Stomach (tissue), 19 donors: ENCODE measurements at places on chromosomes 4 and X.

DNA sequence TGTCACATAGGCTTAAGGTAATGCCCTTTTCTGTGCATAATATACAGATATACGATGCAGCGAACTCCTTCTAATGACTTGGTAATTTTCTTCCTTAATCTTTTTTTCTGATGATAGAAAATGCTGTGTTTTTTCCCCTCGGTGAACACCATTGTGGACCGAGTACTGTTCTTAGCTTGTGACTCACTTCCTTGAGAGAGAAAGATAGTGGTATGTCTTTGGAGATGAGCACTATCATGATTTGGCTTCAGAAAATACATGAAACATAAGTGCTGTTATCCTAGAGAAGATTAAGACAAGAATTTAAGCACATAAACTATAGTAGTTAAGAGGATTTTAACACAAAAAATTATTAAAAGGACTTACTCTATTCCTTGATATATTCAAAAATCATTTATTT lies 63.9 kb downstream of the RS1 start:
- no peak overlapping the region for H3K4me3 ChIP-seq
- H3K36me3 ChIP-seq = no peaks in the 10 kb centered on the region
- no peak overlapping the region for H3K27ac ChIP-seq

DNA sequence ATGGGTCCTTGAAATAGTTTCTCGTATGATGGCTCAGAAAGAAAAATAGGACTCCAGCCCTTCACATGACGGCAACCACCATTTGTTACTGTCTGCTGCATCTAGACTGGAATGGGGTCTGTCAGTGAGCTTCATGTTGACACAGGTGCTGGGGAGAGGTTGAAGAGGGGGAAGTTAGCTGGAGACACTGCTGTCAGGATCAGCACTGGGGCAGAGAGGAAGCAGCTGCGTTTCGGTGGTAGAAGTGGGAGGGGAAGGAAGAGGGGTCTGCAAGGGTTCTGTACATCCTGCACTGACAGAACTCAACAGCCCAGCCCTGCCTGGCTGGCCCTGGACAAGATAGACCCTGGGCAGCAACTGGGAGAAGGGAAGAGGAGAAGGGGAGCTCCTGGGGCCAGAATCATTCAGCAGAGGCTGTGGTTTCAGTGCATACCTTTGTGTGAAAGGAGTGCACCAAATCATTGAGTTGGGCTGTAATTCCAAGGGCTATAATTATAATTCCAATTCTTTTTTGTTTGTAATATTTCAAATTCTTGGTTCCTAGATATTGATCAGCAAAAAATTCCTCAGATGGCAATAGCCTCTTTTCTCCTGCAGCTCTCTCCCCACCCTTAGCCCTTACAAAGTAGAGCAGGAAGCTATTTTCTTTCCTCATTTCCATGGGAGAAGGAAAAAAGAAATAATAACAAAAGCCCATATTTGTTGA lies 119.4 kb upstream of the C1GALT1C1 start:
- DNase-seq = no peak
- no peak overlapping the region for H3K27ac ChIP-seq
- H3K4me3 ChIP-seq = no peak overlapping the region
- no peaks in the 10 kb centered on the region for H3K27me3 ChIP-seq
- H3K36me3 ChIP-seq = no peaks in the 10 kb centered on the region
- no peaks in the 10 kb centered on the region for H3K4me1 ChIP-seq

- H3K4me1 ChIP-seq = peaks cover 35% of the 10 kb centered on the region
- no peaks in the 10 kb centered on the region for H3K27me3 ChIP-seq
- peak overlapping the region; percentile 71 for H3K27ac ChIP-seq
- H3K4me3 ChIP-seq = no peak overlapping the region
- DNase-seq = no peak
Measured at GRCh38 chr4:55358668-55359067, 12.6 kb downstream of the SRD5A3 start.

- H3K27me3 ChIP-seq = no peaks in the 10 kb centered on the region
- H3K27ac ChIP-seq = no peak overlapping the region
- DNase-seq = no peak
- H3K4me3 ChIP-seq = no peak overlapping the region
- no peaks in the 10 kb centered on the region for H3K36me3 ChIP-seq
Measured at GRCh38 chr4:19438233-19438632, 813.5 kb upstream of the SLIT2 start.

- no peak overlapping the region for H3K4me3 ChIP-seq
- no peaks in the 10 kb centered on the region for H3K27me3 ChIP-seq
- H3K36me3 ChIP-seq = peaks cover 27% of the 10 kb centered on the region
- no peak for DNase-seq
- no peak overlapping the region for H3K27ac ChIP-seq
- no peaks in the 10 kb centered on the region for H3K4me1 ChIP-seq
Measured at GRCh38 chrX:56986138-56986537, 9.2 kb downstream of the SPIN3 start.

DNA sequence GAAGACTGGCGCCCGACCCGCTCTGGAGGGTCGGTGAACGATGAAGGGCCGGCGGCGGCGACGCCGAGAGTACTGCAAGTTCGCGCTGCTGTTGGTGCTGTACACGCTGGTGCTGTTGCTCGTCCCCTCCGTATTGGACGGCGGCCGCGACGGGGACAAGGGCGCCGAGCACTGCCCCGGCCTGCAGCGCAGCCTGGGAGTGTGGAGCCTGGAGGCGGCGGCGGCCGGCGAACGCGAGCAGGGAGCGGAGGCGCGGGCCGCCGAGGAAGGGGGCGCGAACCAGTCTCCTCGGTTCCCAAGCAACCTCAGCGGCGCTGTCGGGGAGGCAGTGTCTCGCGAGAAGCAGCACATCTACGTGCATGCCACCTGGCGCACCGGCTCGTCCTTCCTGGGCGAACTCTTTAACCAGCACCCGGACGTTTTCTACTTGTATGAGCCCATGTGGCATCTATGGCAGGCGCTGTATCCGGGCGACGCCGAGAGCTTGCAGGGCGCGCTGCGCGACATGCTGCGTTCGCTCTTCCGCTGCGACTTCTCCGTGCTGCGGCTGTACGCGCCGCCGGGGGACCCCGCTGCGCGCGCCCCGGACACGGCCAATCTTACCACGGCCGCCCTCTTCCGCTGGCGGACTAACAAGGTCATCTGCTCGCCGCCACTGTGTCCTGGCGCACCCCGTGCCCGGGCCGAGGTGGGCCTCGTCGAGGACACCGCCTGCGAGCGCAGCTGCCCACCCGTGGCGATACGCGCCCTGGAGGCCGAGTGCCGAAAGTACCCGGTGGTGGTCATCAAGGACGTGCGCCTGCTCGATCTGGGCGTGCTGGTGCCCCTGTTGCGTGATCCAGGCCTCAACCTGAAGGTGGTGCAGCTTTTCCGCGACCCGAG lies 568 bp downstream of the CHST7 start:
- H3K36me3 ChIP-seq = no peaks in the 10 kb centered on the region
- peak overlapping the region; percentile 65 for H3K27ac ChIP-seq
- peak overlapping the region; percentile 45 for H3K4me3 ChIP-seq

DNA sequence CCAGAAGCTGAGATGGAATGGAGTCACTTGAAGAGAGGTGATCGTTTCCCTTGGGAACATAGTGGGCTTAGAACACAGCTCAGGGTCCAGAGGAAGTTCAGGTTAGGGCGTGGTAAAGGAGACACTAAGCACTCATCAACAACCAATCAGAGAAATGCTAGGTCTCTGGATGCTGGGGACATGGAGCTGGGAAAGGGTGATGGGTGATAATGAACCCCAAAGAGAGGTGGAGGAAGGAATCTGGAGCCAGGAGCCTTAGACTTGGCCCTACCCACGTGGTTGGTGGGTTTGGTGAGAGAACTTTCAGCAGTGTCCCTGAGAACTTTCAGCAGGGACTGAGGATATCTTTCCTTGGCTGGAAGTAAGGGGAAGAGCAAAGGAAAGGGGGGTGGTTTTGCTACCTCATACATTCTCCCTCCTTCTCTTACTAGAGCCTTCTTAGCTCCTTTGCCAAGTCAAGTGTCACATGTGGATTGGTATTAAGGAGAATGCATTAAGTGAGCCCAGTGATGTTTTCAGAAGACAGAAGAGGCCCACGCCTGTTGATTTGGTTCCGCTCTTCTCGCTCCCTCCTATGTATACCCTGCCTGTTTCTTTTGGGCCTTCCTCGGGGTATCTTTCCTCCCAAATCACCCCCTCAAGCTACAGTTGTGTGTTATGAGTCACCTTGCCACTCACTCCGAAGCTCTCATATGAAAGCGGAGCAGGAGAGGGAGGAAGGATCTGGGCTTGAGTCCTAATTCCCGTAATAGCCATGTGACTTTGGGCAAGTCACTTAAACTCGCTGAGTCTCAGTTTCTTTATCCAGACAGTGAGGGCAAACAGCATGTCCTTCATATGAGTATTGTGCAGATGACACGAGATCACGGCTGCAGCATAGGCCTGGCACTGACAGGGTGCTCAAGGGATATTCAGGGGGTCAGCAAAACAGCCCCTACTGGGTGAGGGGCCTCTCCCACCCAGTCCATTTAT lies 63.1 kb downstream of the TSC22D3 start:
- peaks cover 10% of the 10 kb centered on the region for H3K27me3 ChIP-seq
- peaks cover 29% of the 10 kb centered on the region for H3K36me3 ChIP-seq
- DNase-seq = no peak
- peaks cover 20% of the 10 kb centered on the region for H3K4me1 ChIP-seq
- H3K27ac ChIP-seq = peak overlapping the region; percentile 96
